ENCODE measurements at places on chromosomes 2 and 18. TPM values are rescaled to one million over a fixed set of nuclear protein-coding genes. Genes with fewer than 3 reads are reported as not detected.

DNA sequence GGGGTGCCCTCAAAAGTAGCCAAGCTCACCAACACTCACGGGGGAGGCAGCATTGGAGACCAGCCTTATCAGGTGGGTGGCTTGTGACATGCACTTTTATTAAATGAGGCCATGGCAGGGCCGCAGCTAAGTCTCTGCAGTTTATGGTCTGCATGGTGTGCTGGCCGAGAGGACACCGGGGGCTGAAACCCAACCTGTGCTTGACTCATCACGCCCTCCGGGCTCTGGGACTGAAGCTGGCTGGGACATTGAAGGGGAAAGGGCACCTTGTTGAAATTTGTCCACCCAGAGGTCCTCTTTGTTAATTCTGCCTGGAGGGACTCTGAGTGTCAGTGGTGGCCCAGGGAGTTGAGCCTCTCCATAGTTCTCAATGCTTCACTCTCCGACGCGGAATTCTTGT lies 17.7 kb upstream of the NTSR2 start:
- DNase-seq, result peak; percentile 86

The FIGN gene
- total RNA-seq, result 10.3 TPM

DNA sequence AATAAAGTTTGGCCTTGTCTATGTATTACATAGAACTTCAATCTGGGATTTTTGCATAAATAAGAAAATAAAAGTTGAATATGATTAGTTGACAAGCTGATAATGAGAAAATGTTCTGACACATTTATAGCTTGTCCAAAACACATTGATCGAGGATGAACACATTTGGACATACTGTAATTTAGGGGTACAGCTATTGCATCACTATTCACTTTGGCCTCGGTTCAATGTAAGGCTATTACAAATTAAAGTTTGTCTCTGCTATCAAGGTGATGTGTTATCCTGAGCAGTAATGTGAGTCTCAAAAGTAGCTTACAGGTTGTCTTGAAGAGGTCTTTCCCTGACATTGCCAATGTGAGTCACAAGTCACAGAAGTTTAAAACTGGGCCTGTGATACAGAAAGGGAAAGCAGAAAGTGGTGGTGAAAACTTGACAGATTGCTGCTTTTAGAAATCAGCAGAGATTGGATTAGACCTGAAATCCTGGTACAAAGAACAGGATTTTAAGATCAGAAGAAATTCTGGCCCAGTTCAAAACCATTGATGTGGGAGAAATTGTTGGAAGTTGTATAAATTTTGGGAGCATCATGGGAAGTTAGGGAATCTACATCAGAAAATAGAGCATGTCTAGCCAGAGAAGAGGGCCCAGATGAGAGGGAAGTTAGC lies 674.1 kb downstream of the NYAP2 start:
- DNase-seq, result no peak

DNA sequence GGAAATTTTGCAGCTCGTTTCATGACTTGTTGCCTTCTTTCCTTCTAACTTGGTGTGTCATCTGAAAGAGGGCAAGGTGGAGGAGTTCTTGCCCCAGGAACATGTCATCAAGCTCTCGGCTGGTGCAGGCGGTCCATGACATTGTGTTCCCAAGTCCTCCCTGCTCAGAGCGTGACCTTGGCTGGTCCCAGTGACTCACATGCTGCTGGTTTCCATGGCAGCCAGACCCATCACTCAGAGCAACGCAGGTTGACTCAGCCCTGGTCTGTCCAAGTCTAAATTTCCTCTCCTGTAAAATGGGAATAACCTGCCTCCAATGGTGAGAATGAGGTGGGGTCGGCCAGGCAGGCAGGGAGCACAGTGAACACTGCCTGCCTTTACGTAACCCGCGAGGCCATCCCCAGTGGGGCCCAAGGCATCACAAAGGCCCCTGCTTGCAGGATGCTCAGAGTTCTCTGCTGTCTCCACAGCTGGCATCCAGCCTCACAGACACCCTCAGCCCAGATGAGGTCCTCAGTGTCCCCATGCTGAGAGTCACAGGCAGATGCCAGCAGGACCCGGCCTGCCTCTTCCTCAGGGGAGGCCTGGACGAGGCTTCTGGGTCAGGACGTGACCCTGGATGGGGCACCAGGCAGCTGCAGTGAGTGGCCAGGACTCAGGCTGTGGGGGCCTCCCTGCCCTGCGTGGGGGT lies 143.7 kb downstream of the TPO start:
- DNase-seq, result no peak

DNA sequence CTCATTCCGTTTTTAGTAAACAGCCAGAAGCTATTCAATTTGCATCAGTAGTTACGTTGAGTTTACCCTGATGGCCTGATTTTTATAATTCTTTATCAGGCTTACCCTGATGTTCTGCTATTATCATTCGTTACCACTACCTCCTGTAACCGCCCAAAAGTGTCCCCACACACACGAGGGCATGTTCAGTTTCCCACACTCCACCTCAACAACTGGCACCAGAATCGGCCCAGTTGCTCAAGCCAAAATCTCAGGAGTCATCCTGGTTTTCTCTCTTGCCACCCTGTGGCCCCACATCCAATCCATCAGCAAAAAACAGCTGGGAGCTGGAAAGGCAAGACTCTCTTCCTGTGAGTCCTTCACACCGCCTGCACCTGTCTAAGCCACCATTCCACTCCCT lies 102.9 kb upstream of the RAB6C start:
- peak; percentile 28 for DNase-seq

DNA sequence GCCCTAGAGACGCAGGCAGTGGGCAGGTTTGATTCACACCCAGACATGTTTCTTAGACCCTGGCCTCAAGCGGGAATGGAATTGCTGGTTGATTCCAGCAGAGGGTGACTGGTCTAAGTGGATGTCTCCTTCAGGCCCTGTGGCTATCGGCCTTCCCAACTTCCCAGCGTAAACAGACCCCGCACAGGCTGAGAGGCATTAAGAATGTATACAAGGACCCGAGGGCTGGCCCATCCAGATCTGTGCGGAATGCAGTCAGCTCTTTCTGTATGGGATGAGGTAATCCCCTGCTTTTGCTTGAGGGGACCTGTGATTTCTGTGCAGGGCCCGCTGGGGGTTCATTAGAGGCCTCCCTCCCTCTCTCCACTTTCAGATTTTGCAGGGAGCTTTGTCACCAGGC lies 6.5 kb downstream of the ACKR3 start:
- DNase-seq, result no peak

GRCh38 chr18:24465486-24465885 lies 5.0 kb downstream of the HRH4 start:
- no peak for DNase-seq

GRCh38 chr2:167712275-167712674 lies 535.1 kb downstream of the STK39 start:
- DNase-seq, result no peak

DNA sequence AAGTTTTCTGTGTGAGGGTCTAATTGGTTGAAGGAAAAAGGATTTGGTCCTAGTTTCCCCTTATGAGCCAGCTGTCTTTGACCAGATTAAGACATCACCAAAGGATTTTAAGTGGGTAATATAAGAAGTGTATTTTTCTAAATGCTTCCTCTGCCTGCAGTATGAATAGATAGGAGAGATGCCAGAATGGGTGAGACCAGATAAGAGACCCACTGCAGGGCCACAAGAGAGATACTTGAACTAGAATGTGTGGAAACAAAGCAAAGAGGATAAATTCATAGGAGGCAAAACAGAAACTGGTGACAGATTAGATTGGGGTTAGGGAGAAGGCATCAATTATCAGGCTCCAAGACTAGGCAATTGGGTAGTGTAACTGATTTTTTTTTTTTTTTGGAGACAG lies 1.1 kb upstream of the HDHD2 start:
- no peak for DNase-seq

DNA sequence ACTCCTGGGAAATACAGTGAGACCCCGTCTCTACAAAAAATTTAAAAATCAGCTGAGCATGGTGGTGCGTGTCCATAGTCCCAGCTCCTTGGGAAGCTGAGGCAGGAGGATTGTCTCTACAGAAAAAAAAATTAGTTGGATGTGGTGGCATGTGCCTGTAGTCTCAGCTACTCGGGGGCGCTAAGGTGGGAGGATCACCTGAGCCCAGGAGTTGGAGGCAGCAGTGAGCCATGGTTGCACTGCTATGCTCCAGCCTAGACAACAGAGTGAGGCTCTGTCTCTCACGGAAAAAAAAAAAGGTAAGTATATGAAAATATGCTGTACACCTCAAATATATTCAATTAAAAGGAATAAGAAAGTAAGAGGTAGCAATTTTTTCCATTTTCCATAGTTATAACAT lies 92.5 kb upstream of the TGIF1 start:
- DNase-seq, result no peak

DNA sequence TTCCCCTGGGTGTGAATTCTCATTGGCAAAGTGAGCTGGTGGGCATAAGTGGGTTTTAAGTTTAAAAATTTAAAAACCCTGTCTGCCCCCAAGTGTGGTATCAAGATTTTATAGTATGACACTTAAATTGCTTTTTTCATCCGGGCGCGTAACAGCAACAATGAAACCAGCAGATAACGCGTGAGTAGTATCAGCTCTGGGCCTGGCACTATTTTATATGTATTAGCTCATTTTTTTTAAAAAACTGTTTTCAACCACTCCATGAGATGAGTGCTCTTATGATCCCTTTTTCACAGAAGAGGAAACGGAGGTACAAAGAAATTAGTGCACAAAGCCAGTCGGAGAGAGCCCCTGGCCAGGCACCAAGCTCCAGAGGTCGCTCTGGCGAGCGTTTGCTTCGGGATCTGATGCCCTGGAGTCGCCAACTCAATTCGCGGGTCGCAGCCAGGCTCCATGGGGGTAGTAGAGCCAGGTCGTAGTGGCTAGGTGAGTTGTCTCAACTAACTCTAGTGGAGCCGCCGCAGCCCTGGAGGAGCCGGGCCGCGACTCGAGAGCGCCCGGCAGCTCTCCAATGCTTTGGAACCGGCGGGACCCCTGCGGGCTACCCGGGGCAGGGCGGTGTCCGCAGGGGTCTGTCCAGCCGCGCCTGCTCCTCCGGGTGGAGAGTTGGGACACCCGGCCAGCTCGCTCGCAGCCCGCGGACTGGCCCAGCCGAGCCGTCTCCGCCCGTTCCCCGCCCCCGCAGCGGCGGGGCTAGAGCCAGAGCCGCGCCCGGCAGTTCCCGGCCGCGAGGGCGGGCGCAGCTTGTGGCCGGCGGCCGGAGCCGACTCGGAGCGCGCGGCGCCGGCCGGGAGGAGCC lies at the start of gene IL1R1:
Gene IL1R1 (plus strand): TSS at position 777 of the 859 bp plus-strand sequence. CDS start 14,979 bp downstream, outside the sequence.
- peak; percentile 94 for DNase-seq

The ARMC9 gene
- 11.8 TPM for total RNA-seq

The ASAP2 gene
- 22.9 TPM for total RNA-seq

The DCDC2C gene
- total RNA-seq, result not detected

- peak; percentile 62 for DNase-seq
Measured at GRCh38 chr2:20452551-20452950, 5.7 kb downstream of the RHOB start.

DNA sequence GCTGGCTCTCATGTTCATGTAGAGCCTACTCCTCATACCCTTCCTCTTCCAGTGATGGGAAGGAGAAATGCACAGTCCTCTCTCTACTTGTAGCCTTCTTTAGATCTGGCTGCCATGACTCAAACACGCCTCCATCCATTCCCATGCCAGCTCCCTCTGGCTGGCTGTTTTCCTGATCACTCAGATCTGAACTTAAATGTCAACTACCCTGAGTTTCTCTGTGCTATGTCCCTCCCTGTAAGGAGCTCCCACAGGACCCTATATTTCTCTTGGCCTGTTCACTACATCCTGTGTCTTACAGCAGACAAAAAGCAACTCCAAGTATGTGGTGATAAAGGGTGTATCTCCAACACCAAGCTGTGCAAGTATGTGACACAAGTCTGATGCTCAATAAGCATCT lies 152.4 kb downstream of the TCF4 start:
- DNase-seq, result no peak

- no peak for DNase-seq
Measured at GRCh38 chr2:227862741-227863588, 8.5 kb upstream of the DAW1 start.

DNA sequence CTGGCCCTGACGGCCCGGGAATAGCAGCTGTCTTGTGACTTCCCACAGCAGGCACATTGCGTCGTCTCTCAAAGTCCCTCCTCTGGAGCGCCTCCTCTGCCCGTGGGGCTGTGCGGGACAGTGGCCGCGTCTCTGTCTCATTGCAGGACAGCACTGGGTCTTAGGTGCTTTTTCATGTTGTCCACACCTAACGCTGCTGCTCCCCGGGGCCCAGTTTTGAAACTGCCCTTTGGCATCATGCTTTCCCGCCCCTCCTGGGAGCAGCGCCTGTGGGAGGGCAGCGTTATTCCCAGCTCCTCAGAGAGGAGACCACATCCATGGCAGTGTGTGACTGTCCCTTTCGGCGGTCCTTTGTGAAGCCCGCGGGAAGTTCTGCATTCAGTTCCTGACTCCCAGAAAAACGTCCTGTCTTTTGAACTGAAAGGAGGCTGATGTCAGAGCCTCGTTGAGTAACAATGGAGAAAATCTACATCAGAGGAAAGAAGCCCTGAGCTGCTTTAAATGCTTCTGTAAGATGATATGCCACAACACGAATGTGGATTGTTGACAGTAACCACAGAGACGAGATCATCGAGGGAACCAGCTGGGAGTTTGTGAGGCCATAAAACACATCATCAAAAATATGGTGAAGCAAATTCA lies 226.0 kb downstream of the FAM210A start:
- no peak for DNase-seq

GRCh38 chr2:16223161-16223840 lies 283.0 kb downstream of the MYCN start:
- no peak for DNase-seq

DNA sequence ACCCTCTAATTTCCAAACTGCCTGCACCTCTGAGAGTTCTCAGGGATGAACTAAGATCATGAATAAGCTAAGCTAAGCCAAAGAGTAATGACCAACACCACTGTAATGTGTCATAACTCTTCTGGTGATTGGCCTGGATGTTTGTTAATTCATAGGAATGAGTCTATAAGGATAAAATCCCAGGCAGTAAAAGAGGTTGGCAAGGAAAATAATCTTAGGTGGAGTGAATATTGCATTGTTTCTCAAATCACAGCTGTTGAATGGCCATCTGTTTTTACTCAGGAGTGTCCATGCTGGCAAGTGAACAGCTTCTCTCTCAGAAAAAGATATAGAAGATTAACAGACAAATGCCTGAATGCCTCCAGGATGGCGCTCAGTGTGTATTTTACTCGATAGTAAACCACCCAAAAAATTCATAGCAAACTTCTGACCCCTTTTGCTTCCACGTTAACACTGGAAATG lies 60.8 kb upstream of the GLS start:
- DNase-seq, result no peak

The FAM110C gene
- total RNA-seq, result 1.4 TPM

DNA sequence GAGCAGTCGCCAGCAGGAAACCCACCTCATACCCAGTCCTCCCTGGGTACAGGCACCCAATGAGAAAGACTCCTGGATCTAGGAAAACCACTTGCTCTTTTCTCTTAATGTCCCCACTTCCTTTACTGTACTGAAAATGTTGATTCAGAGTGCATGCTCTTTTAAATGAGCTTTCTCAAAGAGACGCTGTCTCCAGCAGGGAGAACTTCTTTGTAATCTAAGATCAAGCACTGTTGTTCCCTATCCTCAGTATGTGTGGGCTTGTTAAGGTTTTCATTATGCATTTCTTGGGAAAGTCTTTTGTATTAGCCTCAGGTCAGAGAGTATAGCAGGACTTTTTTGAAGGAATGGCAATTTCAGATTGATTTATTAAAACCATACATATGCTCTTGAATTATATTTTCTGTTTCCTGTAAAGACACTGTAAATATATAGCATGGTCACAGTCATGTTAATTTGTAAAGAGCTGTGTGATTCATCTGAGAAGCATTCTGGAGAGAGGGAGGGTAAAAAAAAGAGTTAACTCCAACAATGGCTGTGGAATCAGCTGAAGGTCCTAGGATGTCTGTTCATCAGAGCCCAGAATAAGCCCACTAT lies 178.1 kb downstream of the MGAT5 start:
- no peak for DNase-seq

GRCh38 chr2:152483276-152484063 lies 148.5 kb downstream of the FMNL2 start:
- no peak for DNase-seq

Measured in mesenteric fat pad (tissue), 1 donor.